ENCODE measurements at places on chromosomes 1 and 21.

GRCh38 chr1:153929981-153930948 lies 7.5 kb upstream of the GATAD2B start:
- DNase-seq, result no peak

GRCh38 chr1:13783551-13783950 lies 83.6 kb downstream of the PRDM2 start:
- DNase-seq, result no peak

- peak; percentile 73 for DNase-seq
Measured at GRCh38 chr1:225875044-225875815, 7.0 kb downstream of the TMEM63A start.

GRCh38 chr1:240100371-240100934 lies 8.8 kb downstream of the FMN2 start:
- no peak for DNase-seq

GRCh38 chr1:111629190-111629954 lies 9.8 kb downstream of the RAP1A start:
- DNase-seq, result no peak

DNA sequence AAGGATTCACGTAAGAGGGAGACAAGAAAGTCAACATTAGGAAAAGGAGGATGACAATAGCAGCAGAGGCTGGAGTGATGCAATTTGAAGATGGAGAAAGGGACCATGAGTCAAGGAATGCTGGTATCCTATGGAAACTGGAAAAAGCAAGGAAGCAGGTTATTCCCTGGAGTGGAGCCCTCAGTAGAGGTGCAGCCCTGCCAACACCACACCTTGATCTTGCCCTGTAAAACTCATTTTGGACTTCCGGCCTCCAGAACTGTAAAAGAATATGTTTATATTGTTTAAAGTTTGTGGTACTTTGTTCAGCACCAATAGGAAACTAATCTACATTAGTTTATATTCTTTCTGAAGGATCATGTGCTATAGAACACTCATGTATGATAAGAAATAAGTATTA lies 19.6 kb upstream of the CLDN17 start:
- DNase-seq, result no peak

GRCh38 chr21:42534421-42535378 lies 21.0 kb downstream of the SLC37A1 start:
- DNase-seq, result no peak

- no peak for DNase-seq
Measured at GRCh38 chr1:78015148-78015547, 10.4 kb downstream of the DNAJB4 start.

- DNase-seq, result no peak
Measured at GRCh38 chr1:184456189-184456588, 69.4 kb downstream of the C1orf21 start.

- DNase-seq, result no peak
Measured at GRCh38 chr1:222754366-222755139, 17.6 kb downstream of the FAM177B start.

DNA sequence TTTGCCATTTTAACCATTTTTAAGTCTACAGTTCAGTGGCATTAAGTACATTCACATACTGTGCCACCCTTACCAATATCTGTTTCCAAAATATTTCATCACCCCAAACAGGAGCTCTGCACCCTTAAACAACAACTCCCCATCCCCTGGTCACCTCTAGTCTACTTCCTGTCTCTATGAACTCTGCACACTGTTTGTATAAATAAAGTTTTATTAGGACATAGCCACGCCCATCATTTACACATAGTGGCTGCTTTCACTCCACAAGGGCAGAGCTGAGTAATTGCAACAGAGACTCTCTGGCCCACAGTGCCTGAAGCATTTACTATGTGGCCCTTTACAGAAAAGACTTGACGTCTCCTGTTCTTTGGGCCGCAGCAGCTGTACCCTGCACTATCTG lies 30.1 kb downstream of the KCNAB2 start:
- DNase-seq, result no peak

- no peak for DNase-seq
Measured at GRCh38 chr1:110915804-110916203, 42.9 kb downstream of the CD53 start.

DNA sequence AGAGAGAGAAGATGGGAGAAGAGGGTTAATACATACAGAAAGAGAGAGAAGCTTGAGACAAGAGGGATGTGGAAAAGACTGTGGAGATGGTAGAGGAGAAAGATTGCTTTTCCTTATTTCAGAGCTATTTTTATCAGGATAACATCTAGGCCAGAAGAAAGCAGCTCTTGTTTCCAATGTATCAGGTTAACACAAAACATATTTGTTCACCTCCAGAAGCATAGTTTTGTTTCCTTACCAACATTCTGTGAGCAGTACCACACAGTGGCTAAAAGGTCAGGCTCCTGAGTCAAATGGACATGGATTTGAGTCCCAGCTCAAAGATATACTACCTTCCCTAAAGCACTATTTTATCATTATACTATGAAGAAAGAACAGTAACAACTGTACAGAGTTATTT lies 185.5 kb downstream of the DUSP10 start:
- no peak for DNase-seq

- no peak for DNase-seq
Measured at GRCh38 chr1:45721207-45721606, 29.2 kb downstream of the IPP start.

DNA sequence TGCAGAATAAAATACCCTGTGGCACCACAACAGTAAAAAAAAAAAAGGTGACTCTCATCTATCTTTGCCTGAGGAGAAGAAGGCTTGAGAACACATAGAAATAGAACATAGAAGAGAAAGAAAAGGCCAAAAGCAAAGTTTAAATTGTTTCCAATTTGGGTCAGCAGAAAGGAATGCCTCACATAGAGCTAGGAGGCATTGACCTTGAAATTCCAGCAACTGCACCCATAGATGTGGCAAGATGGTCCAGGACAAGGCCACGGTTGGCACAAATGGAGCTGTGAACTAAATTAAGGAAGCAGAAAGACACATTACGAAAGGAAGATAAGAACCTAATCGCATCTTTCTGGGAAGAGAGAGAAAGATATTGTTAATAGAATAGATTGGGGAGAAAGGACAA lies 588.3 kb downstream of the LMO4 start:
- no peak for DNase-seq

DNA sequence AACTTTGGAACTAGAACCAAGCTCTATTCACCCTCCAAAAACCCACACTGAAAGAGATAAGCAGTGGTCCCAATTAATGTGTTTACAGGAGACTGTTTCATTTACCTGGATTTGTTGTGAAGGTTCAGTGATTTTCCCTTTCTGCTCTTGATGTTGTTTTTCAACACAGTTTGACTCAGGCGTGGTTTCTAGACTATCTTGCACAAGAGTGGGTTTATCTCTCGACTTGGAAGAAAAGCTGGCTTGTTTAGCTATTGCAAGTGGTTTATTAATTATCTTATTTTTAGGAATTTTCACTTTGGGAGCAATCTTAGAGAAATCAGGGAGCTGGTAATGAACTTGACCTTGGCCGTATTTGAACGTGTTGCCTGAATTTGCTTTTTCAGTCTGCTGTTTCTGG lies 5.3 kb downstream of the AKNAD1 start:
- no peak for DNase-seq

DNA sequence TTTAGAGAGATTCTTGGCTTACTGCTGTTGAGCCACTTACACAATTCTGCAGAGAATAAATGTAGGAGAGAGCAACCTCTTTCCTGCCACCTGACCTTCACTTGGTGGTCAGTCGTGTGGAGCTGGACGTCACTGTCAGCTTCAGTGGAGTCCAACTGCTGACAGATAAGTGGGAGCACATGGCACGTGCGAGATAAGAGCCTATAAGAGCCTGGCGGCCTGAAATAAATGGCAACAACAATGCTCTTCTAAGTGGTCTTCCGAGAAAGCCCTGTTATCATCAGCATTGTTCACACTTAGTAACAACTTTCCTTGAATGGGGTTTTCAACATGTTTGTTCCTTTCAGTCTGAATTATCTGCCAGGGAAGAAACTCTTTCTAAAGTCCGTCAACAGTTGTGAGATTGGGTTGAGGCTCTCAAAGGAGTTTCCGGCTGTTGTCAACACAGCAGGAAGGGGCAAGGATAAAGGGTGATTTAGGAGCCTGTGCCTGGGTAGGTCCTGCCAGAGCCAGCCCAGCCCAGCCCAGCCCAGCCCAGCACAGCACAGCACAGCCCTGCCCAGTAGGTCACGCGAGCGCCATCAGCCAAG lies 57.2 kb upstream of the RUNX1 start:
- DNase-seq, result no peak

DNA sequence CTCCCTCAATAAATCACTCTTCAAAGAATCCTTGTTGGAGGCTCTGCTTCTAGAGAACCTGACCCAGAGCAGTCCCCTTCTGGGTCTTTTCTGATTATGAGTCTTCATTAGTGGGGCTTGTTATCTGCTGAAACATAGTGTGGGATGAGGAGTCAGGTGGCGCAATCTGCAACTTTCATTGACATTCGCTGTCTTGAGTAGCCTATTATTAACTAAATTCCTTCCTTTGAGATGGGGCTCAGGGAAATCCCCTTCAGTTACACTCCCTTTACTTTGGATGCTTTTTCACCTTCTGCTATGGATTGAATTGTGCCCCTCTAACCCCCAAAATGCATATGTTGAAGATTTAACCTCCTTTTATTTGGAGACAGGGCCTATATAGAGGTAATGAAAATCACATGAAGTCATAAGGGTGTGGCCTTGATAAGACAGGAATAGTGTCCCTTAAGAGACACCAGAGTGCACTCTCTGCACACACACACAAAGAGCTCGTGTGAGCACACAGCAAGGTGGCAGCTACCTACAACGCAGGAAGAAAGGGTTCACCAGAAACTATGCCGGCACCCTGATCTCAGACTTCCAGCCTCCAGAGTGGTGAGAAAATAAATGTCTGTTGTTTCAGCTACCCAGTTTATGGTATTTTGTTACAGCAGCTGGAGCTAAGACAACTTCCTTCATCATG lies 19.5 kb downstream of the DIO1 start:
- DNase-seq, result no peak

- DNase-seq, result no peak
Measured at GRCh38 chr1:181390410-181391077, 92.8 kb upstream of the CACNA1E start.

DNA sequence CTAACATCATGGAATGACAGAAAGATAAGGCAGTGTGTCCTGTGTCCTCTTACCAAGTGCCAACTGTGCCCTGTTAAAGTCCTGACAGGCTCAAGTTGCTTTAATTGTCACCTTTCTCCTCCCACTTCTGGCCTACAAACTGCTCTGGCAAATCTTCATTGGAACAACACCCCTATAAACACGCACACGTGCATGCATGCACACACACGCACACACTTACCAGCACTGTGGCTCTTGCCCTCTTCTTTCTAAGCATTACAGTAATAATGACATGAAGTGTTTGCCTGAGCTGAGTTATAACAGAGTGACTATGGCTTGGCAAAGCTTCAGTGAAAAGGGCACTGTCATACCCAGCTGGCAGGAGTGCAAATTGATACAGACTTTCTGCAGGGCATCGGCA lies 82.3 kb upstream of the SYT6 start:
- no peak for DNase-seq

DNA sequence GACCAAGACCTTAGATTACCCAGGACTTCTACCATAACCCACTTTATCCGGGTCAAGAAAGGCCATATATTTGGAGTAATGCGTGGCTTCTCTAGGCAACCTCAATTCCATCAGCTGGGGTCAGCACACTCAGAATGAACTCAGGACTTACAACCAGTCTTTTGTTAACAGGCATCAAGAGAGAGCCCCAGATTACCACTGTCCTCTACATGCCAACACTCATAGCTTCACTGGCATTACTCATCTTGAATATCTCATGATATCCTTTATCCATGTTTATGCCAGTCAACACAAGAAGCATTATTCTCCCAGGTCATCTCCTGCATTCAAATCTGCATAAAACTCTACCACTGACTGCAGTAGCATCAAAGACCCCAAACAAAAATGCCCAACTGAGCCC lies 6.6 kb upstream of the FCGR2A start:
- DNase-seq, result no peak

DNA sequence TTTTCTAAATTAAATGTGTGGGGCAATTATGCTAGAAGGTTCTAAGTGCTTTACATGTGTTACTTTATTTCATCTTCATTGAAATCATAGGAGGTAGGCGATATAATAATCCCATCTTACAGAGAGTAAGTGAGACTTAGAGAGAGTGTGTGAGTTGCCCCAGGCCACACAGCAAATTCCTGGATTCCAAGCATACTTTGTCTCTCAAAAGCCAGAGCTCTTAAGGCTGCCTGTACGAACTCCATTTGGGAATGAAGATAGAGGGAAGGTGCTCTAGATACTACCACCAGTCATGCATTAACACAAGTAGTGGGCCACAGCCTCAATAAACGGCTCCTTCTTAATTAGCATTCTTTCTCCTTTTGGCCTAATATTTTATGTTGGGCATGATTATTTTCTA lies 170.1 kb downstream of the SIPA1L2 start:
- no peak for DNase-seq

DNA sequence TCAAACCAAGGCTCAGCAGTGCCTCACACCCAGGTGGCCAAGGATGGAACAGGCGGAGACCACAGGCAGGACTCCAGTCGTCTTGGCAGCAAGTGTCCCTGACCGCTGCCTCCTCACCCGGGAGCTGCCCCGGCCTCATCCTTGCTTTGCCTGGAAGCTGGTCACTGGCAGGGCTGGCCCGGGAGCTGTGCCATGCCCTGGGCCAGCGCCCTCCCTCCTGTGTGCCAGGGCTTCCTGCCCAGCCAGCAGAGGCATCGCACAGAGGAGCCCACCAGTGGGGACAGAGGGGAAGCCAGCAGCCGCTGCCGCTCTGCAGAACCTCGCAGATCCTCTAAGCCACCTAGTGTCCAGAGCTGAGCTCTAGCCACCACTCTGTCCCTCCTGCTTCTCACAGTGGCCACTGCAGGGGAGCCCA lies 7.8 kb downstream of the CASZ1 start:
- no peak for DNase-seq

- DNase-seq, result no peak
Measured at GRCh38 chr1:215970406-215970805, 403.3 kb downstream of the KCTD3 start.

DNA sequence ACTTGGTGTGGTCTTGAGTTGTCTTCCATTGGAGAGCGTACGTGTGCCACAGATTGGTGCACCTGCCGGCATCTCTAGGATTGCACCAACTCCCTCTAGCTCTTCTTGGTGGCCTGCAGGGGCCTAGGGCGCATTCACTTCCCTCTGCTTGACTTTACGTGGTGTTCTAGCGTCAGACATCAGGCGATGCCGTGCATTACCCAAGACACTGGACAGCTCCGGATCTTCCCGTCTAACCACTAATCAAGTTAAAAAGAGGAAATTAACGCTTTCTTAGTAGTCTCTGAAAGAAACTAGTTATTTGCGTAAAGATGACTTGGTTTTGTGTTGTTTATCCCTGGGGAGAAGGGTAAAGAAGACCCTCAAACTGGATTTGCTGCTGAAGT lies 510 bp upstream of the IL10RB start:
- DNase-seq, result no peak

- no peak for DNase-seq
Measured at GRCh38 chr1:231232870-231233734, 7.9 kb upstream of the GNPAT start.

DNA sequence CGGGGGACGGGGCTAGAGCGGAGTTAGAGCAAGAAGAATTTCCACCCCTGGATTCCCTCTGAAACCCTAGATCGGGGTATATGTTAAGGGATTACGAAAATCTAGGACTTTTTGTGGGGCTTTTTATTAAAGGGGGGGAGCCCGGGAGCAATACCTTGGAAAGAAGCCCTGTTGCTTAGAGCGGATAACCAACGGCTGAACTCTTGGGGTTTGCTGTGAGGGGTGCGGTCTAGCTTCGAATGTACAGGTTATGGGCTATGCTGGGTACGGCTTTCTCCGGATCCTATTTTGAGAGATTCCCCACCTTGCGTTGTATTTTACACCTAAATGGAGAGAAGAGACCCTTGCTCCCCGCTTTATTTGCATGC lies 626 bp downstream of the DYRK3 start:
- no peak for DNase-seq

Measured in breast epithelium (tissue), 4 donors.